ENCODE measurements at places on chromosomes 3 and 15. TPM values are rescaled to one million over a fixed set of nuclear protein-coding genes. Genes with fewer than 3 reads are reported as not detected.

Gene KLHL6
- 37.3 TPM for total RNA-seq

Gene ZCWPW2
- not detected for total RNA-seq

Gene PRR20G
- not detected for total RNA-seq

Gene LRRIQ4
- total RNA-seq, result not detected

DNA sequence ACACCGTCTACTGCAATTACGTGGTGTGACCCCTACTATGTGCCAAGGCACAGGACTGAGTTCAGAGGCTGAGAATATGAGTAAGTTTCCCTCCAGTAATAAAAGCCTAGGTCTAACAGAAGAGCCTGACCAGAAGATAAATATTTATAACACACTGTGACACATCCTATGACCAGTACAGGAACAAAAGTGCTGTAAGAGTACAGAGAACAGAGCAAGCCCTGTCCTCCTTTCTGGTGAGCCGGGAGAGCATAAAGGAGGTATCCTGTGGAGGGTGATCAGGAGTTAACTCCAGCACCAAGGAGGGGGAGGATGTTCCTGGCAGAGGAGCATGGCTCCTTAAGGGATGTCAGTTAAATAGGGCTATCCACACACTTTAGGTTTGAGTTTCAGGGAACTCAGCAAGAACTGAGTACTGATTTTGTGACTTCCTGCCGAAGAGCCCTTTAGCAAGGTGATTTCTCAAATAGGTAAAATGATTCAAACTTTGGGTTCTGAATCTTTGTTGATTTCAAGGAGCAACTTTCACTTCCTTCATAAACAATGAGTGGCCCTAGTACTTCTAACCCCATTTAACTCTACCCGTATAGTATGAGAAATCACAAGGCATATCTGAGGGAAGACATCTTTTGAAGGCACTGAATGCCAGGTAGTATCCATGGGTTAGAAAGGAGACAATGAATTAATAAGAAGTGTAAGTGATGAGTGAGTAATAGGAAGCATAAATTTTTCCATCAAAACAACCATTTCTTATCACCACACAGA, 198.0 kb downstream of the THRB start:
- no peak overlapping the region for H3K4me3 ChIP-seq
- no peak overlapping the region for H3K27ac ChIP-seq
- no peaks in the 10 kb centered on the region for H3K4me1 ChIP-seq
- no peak for DNase-seq
- no peaks in the 10 kb centered on the region for H3K27me3 ChIP-seq

Gene ZNF619
- total RNA-seq, result 13.0 TPM

DNA sequence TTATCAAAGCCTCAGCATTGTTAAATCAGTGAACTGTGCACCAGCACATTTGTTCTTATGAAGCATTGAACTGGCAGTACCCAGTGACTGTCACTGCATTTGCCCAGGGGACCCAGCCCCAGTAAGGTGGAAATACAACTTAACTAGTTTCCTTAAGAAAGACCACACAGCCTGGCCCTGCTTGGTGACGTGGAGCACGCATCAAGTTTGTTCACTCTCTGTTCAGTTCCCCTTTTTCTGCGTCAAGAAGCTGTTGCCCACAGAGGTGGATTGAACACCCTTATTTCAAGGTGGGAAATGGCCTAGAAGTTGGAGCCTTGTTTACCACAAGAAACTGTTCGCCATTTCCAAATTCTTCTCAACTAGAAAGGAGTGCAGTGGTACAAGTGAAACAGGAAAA, 69.9 kb upstream of the AGBL1 start:
- H3K27ac ChIP-seq, result no peak overlapping the region
- H3K4me3 ChIP-seq, result no peak overlapping the region
- no peaks in the 10 kb centered on the region for H3K4me1 ChIP-seq
- H3K27me3 ChIP-seq, result no peaks in the 10 kb centered on the region
- no peaks in the 10 kb centered on the region for H3K36me3 ChIP-seq

Gene RBSN
- total RNA-seq, result 31.6 TPM

- no peaks in the 10 kb centered on the region for H3K4me1 ChIP-seq
- H3K4me3 ChIP-seq, result no peak overlapping the region
- H3K27ac ChIP-seq, result no peak overlapping the region
- no peak for DNase-seq
- no peaks in the 10 kb centered on the region for H3K27me3 ChIP-seq
These were observed 1375.4 kb downstream of the NSUN3 start for GRCh38 chr3:95438274-95438673.

GRCh38 chr3:58989163-58989562, 60.7 kb downstream of the CFAP20DC start:
- H3K36me3 ChIP-seq, result no peaks in the 10 kb centered on the region
- H3K4me1 ChIP-seq, result no peaks in the 10 kb centered on the region
- no peak for DNase-seq
- no peaks in the 10 kb centered on the region for H3K27me3 ChIP-seq
- no peak overlapping the region for H3K27ac ChIP-seq

DNA sequence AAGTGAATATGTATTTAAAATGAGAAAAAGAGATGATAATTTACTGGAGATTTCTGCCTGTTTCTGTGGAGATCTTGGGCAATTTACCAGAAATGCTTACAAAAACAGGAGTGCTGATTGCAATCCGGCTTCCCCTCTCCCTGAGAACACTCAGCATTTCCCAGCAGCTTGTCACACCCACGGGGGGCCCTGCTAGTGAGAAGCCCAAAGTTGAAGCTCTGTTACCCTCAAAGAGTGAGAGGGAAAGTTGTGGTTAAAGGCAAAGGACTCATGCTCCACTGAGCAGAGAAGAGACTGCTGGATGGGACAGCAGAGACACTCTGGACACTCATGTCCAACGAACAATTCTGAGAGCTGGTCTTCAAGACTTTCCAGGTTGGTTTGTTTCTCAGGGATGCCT, 2.9 kb downstream of the MCTP2 start:
- no peaks in the 10 kb centered on the region for H3K27me3 ChIP-seq
- H3K4me1 ChIP-seq, result peaks cover 96% of the 10 kb centered on the region
- no peak for DNase-seq
- H3K4me3 ChIP-seq, result no peak overlapping the region
- H3K36me3 ChIP-seq, result no peaks in the 10 kb centered on the region

Gene TMEM108
- total RNA-seq, result 0.68 TPM

Gene HCLS1
- total RNA-seq, result 554 TPM

GRCh38 chr15:55859681-55860080, 116.7 kb upstream of the PRTG start:
- H3K27me3 ChIP-seq, result no peaks in the 10 kb centered on the region
- no peak overlapping the region for H3K4me3 ChIP-seq
- peaks cover 71% of the 10 kb centered on the region for H3K36me3 ChIP-seq
- H3K4me1 ChIP-seq, result no peaks in the 10 kb centered on the region
- H3K27ac ChIP-seq, result no peak overlapping the region

Gene NOX5
- total RNA-seq, result 17.3 TPM

DNA sequence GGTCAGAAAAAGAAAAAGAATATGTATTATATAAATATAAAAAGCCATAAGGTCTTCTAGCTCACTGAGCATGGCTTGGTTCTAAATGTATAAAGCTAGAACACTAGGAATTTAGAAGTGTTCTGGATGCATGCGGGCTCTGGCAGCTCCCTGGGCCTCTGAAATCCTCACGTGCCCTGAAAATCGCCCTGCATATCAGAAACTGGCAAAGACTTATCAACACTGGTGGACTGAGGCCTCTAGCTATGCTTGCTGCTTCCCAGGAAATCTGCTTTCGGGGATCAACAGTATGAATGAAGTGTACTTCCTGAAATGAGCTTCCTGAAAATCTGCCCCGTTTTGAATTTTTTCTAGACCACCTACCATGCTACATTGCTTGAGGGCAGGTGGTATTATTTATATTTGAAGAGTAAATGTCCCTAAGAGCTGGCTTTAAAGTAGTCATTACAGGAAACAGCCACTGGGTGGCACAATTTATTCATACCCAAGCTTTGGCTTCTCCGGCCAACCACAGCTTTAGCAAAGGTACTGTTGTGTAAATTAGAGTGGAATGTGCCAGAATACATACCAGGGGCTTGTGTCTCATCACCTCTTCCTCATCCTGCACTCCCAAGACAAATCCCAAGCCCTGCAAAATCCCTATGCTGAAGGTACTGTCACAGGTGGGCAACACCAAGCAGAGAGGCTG, 17.7 kb downstream of the CRTAP start:
- H3K27me3 ChIP-seq, result no peaks in the 10 kb centered on the region
- H3K36me3 ChIP-seq, result peaks cover 50% of the 10 kb centered on the region
- no peak overlapping the region for H3K27ac ChIP-seq
- H3K4me1 ChIP-seq, result no peaks in the 10 kb centered on the region
- no peak overlapping the region for H3K4me3 ChIP-seq
- DNase-seq, result no peak

Gene CKMT1A
- not detected for total RNA-seq

DNA sequence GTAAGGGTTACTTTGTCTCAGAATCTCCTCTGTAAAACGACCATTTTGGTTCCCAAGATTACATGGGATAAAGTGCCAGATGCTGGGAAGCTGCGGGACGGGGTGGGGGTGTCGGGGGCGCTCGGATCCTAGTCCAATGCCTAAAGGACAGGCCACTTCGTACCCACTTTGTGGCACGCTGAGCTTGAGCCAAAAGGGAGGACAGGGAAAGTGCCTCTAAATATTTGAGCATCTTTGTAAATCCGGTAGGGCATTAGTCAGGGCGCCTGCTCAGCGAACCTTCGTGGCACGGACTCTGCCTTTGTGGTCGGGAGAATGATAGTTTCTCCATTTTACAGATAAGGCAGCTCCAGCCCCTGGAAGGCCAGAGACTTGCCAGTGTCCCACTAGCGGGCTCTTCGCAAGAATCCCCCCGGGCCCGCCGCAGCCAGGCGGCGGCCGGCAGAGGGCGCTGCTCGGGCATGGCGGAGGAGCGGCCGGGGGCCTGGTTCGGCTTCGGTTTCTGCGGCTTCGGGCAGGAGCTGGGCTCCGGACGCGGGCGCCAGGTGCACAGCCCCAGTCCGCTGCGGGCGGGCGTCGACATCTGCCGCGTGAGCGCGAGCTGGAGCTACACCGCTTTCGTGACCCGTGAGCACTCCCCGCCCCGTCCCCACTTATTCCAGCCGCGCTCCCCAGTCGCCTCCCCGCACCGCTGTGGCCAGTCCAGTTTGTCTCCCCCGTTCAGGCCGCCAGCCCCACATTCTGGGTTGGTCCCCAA, 1.8 kb downstream of the RCCD1 start:
- peak; percentile 92 for DNase-seq
- peaks cover 14% of the 10 kb centered on the region for H3K4me1 ChIP-seq
- H3K4me3 ChIP-seq, result peak overlapping the region; percentile 54
- peaks cover 43% of the 10 kb centered on the region for H3K36me3 ChIP-seq
- H3K27ac ChIP-seq, result peak overlapping the region; percentile 54

Gene CHRM5
- not detected for total RNA-seq

GRCh38 chr15:55168350-55168974, 28.3 kb downstream of the RSL24D1 start:
- H3K36me3 ChIP-seq, result no peaks in the 10 kb centered on the region
- H3K27ac ChIP-seq, result no peak overlapping the region
- H3K27me3 ChIP-seq, result no peaks in the 10 kb centered on the region
- H3K4me3 ChIP-seq, result no peak overlapping the region

Gene RNU6-1
- not detected for total RNA-seq

Gene ACAN
- 0.76 TPM for total RNA-seq

DNA sequence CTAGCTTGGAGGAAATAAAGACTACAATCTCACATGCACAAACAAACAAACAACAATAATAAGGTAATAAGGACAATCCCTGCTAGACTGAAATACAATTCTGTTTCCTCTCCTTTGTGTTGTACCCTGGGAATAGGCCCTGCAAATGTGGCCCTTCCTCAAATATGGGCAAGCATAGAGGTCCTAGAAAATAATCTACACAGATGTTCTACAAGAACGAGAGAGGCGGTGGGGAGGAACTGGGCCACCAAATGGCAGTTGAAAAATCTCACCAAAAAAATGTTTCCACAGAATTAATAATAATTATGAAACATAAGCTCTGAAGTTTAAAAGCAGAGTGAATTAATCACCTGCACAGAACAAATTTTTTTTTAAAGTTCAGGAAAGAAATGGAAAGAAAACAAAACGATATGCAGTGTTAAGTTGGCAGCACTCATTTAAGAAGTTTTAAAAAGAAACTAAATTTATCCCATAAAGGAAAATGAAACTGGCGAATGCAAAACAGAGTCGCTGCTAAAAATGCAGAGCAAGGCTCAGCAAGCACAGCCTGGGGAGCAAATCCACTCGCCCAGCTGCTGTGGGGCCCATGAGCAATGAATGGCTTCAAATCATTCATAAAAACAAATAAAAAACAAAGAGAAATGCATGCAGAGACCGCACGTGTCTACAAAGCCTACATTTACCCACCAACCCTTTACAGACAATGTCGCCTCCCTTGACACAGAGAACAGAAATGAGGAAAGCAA, 475.4 kb downstream of the OCA2 start:
- no peak overlapping the region for H3K4me3 ChIP-seq
- no peaks in the 10 kb centered on the region for H3K36me3 ChIP-seq

Gene NMB
- 4.2 TPM for total RNA-seq

DNA sequence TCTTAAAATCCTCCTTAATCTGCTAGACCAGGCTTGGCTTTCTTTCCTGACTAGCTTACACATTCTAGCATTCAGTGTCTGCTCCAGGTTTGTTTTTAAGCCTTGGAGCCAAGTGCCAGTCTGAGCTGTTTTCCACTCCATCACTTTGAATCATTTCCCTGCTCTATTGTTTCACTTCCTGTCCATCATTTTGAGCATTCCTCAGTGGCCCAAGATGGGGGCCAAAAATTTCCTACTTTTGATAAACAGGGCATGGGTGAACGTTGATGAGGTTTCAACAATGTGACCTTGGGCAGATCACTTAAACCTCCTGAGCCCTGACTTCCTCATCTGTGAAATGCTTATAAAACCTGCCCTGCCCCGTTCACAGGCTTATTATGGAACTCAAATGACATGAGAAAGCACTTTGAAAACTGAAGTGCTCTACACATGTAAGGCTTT, 4.4 kb downstream of the CYP19A1 start:
- peak overlapping the region; percentile 35 for H3K27ac ChIP-seq
- no peaks in the 10 kb centered on the region for H3K27me3 ChIP-seq
- peaks cover 57% of the 10 kb centered on the region for H3K4me1 ChIP-seq
- DNase-seq, result no peak
- no peak overlapping the region for H3K4me3 ChIP-seq
- no peaks in the 10 kb centered on the region for H3K36me3 ChIP-seq

- no peaks in the 10 kb centered on the region for H3K27me3 ChIP-seq
- H3K4me1 ChIP-seq, result no peaks in the 10 kb centered on the region
- H3K36me3 ChIP-seq, result no peaks in the 10 kb centered on the region
- no peak overlapping the region for H3K4me3 ChIP-seq
These were observed 1199.9 kb downstream of the SI start for GRCh38 chr3:163878396-163878795.

Gene GREM1
- 0.18 TPM for total RNA-seq
